Right atrium auricular region (tissue), 2 donors: ENCODE measurements at places on chromosomes 13 and 19. TPM values are rescaled to one million over a fixed set of nuclear protein-coding genes. Genes with fewer than 3 reads are reported as not detected.

DNA sequence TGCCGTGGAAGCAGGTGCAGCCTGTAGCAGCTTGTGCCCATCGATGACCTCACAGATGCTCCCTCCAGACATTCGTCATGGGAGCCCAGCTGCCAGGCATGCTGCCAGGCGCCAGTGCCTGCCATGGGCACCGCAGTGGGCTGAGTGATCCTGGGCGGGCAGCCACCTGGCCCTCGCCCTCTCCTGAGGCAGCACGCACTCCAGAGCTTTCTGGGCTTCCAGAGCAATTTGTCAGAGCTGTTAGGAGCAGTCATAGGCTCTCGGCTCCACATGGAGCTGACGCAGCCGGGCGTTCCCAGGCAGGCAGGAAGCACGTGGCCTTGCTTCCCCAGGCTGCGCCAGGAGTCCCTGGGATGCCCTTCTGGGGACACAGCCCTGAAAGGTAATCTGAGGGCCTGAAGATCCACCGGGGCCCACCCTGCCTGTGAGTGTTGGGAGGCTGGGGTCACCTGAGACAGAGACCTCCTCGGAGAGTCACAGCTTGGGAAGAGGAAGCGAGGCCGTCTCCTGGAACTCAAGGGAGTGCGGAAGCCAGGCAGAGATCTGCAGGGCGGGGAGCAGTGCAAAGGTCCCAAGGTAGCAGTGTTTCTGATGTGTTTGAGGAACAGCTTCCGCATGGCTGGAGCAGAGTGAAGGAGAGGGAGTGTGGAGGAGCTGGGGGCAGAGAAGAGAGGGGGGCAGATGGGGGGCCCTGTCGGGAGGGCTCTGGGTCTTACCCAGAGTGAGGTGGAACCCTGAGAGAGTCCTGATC, 50.6 kb downstream of the DPF1 start:
- DNase-seq: peak; percentile 73

DNA sequence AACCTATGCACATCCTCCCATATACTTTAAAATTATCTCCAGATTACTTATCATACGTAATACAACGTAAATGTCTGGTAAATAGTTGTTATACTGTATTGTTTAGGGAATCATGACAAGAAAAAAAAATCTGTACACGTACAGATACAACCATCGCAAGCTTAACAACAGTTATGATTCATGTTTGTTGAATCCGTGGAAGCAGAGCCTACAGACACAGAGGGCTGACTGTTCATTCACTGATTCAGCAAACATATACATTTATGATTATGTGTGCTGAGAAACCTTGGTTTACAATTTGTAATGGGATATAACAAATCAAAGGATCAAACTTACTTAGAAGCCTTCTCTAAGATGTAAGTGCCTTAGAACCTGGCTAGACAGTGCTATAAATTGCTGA, 1.5 kb downstream of the ZNF260 start:
- DNase-seq: no peak

- no peak for DNase-seq
Measured at GRCh38 chr19:28103921-28104320, 1109.0 kb downstream of the UQCRFS1 start.

- DNase-seq: no peak
Measured at GRCh38 chr13:100645382-100645781, 29.2 kb downstream of the TMTC4 start.

GRCh38 chr19:44745341-44745831, 3.1 kb upstream of the BCL3 start:
- peak; percentile 84 for DNase-seq

GRCh38 chr19:2423071-2423914, 4.1 kb downstream of the TIMM13 start:
- no peak for DNase-seq

DNA sequence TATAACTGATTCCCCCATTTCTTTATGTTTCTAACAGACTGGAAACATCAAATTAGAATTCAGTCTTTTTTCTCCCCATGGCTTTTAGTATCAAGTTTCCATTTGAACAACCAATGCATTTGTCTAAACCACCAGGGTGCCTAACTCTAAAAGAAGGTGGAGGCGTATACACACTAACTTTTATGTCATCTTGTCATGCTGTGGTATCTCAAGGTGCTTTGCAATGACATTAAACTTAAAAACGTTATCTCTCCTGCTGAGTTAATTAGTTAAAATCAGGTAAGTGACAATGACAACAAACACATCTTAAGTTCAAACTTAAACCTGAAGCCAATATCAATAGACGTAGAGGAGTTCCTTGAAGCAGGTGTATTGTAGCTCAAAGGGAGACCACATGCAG, 1001.7 kb downstream of the PCDH17 start:
- DNase-seq: no peak

The OR4F17 gene
- not detected for total RNA-seq

The PLPP2 gene
- 3.3 TPM for total RNA-seq
